Uterus (tissue), 4 donors: ENCODE measurements at places on chromosomes 6 and 20.

GRCh38 chr6:45892696-45893245, 122.9 kb downstream of the CLIC5 start:
- DNase-seq: no peak

GRCh38 chr6:97423190-97423589, 140.2 kb upstream of the MMS22L start:
- DNase-seq: no peak

GRCh38 chr20:21388566-21388965, 8.8 kb downstream of the NKX2-4 start:
- DNase-seq: no peak

- no peak for DNase-seq
Measured at GRCh38 chr6:47678739-47679138, 19.6 kb upstream of the ADGRF4 start.

GRCh38 chr20:63442100-63442493, 30.4 kb downstream of the KCNQ2 start:
- no peak for DNase-seq

DNA sequence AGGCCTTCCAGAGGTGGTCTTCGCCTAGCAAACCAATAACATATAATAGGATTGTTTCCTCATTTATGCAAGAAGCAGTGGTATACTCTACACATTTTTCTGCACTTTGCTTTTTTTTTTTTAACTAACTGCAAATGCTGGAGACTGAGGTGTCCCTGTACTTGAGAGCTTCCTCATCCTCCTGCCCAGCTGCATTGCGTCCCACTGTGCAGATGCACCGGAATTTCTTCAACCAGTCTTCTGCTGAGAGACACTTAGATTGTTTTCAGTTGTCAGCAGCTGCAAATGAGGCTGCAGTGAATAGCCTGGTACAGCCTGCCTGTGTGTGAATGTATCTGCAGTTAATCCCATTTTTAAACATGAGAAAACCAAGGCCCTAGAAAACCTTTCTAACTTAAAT, 11.5 kb downstream of the FGD2 start:
- DNase-seq: no peak

- DNase-seq: no peak
Measured at GRCh38 chr20:41395667-41396664, 29.3 kb upstream of the EMILIN3 start.

GRCh38 chr20:57920971-57921370, 211.2 kb upstream of the PMEPA1 start:
- no peak for DNase-seq

- DNase-seq: peak; percentile 41
Measured at GRCh38 chr20:50510706-50511542, 741 bp downstream of the PTPN1 start.

DNA sequence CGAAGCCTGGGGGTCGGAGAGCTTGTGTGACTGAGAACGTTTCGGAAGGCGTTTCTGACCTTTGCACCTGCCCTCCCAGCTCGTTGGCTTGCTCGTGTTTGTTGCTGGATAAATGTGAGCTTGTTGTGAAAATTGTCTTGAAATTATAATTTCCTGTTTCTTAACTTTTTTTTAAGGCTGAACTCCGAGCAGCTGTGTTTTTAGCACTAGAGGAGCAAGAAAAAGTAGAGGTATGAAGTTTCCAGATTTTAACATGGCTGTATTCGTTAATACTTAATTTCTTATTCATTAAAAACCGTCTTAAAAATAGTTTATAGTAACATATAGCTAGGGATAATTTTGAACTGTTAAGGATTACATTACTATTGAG, 672 bp downstream of the CEP43 start:
- DNase-seq: no peak

DNA sequence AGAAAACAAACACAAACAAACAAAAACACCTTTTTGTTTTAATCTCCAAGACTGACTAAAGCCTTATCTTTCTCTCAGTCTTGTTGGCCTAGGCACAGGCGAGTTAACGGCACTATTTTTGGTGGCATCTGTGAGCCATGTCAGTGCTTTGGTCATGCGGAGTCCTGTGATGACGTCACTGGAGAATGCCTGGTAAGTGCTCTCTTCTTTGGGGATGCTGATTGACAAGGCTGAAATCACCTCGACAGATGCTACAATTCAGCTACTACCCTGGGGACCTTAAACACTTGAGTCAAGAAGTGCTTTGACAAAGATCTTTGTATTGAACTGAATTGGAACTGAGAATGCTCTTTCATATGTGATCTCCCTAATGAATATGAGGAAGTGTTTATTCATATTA, 384.1 kb downstream of the LAMA2 start:
- no peak for DNase-seq

DNA sequence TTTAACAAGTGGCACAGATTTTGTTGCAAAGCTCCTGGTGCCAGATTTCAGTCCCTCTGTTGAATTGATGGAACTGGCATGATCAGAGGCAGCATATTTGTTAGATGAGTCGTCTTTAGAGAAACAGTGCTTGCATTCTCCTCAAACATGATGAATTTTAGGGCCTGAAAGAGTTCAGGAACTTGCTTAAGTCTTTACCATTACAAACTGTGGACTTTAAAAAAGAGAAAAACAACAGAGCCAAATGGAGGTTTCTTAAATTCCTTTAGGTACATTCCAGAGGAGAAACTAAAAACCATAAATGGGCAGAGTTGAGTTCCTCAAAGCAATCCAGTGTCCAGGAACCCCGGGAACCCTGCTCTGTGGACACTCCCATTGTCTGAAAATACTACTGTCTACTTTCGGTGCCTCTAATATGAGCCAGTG, 2.5 kb downstream of the GTF2H5 start:
- DNase-seq: no peak

- no peak for DNase-seq
Measured at GRCh38 chr6:29552512-29553051, 7.0 kb downstream of the UBD start.

DNA sequence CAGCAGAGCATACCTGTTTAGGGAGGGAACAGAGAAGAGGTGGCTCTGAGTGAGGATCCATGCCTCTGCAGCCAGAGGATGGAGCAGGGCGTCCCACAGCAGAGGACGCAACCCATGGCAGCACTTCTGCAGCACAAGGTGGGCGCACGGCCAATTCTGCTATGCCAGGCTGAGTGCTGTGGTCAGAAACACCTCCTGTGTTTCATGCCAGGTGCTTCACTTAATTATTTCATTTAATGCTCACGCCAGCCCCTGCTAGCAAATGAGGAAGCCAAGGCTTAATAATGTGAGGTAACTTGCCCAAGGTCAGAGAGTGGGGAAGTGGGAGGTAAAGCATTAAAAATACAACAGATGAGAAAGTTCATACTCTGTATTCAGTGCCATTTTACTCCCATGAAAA, 68.5 kb upstream of the PTGIS start:
- no peak for DNase-seq

GRCh38 chr6:99745651-99746050, 139.0 kb downstream of the PRDM13 start:
- no peak for DNase-seq

DNA sequence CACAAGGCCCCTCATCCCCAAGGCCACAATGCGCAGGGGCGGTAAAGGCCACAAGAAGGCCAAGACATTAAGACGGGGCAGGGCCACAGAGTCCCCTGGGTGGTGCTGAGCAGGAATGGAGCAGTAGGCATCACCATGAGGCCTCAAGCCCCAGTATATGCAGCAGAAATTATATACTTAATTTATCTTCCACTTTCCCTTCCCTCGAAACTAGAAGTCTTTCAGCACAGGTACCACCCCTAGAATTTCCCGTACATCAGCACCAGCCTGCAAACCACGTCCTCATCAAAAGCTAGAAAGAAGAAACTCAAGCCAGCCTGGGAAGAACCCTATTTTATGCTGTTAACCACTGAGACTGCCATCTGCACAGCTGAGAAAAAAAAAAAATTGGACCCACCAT, 89.4 kb downstream of the PLG start:
- no peak for DNase-seq

GRCh38 chr20:34185766-34186620, 55.2 kb upstream of the ASIP start:
- no peak for DNase-seq

- DNase-seq: no peak
Measured at GRCh38 chr6:37260040-37260439, 2.1 kb upstream of the TMEM217 start.
